Left forelimb (tissue), 1 donor: ENCODE measurements at places on chromosomes 4 and X.

DNA sequence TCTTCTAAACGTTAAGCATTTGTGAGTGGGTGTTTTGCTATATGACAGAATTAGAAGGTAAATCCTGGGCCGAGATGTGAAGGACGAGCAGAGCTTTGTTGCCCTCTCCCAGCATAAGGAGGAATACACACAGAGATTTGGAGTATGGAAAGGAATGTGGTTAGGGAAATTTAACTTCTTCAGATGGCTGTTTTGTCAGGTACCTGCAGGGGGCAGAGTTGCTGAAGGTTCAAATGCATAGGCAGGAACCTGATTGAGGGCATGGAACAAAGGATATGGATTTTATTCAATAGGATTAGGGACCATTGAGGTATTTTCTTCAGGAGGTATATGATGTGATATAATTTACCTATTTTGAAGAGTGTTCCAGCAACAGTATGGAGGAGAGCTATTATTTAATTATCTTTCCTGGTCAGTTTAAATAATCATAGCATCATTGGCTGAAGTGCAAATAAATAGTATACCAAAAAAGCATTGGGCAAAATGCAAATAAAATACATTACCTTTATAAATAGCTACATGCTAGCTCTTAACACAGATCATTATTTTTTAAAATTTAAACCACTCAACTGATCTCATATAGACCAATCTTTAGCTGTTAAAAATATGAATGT lies 143.6 kb downstream of the SLIT2 start:
- no peak for DNase-seq

DNA sequence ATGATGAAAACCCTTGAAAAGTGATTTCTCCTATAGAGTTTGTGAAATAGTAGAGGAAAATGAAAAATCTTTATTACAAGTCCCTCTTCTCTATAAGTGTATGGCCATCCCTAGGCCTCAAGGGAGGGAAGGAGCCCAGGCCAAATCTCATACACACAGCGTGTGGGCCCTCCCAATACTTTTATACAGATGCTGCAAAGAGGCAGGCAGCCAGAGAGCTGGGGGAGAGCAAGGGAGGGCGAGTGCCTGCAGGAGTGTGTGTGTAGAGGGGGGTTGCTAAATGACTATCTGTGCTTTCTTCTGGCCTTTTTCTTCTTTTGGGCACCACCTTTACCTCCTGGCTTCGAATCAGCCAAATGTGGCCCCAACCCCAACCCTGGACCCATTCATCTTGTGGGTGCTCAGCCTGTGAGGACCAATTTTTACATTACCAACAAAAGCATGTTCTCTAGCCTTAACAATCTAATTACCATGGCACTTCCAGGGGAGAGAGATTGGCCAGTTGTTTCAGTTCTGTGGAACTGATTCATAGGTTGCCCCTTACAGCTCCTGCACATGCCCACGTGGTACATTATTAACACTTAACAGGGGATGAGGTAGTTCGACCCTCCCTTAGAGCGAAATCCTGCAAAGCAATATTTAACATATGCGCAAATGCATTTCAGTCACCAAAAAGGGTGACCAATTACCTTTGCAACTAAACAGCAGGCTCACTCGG lies 2.0 kb downstream of the GPC3 start:
- no peak for DNase-seq

GRCh38 chrX:68844581-68844980 lies 15.8 kb downstream of the EFNB1 start:
- no peak for DNase-seq

DNA sequence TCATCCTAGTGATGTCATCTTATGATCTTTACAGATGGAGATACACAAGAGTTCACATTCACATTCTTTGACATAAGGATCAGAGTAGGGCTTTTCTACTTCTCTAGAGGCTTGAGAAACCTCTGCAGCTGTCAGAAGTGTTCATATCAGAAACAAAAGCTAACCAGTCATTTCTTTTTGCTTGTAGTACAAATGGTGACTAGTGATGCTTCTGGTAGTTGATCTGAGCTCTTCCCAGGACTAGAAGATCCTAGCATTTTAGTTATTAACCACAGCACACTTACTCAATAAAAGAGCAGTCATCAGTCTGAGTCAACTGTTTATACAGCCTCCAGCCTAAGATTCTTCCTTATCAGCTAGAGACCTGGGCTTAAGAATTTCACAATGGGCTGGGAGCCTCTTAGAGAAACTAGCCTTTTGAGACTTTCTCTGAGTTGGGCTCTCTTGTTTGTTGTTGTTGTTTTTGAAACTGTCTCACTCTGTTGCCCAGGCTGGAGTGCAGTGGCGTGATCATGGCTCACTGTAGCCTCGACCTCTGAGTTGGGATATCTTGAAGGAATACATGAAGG lies 84.1 kb downstream of the TMEM164 start:
- DNase-seq = no peak

DNA sequence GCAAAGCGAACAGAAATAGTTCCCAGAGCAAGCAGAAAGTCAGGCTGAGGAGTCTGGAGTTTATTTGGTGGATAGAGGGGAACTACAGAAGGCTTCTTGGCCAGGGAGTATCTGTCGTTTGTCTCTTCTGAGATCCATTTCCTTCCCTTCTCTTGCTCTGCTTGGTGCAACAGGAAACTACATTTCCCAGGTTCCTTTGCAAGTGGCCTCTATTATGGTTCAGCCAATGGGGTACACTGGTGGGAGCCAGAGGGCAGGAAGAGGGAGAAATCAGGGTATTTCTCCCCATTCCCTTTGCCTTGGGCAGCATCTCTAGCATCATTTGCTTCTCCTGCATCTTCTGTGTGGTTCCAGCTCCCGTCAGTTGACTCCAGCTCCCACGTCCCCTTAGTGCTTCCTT lies 142.1 kb downstream of the BCOR start:
- DNase-seq = no peak

GRCh38 chr4:79421483-79421882 lies 13.5 kb upstream of the GK2 start:
- DNase-seq = no peak

DNA sequence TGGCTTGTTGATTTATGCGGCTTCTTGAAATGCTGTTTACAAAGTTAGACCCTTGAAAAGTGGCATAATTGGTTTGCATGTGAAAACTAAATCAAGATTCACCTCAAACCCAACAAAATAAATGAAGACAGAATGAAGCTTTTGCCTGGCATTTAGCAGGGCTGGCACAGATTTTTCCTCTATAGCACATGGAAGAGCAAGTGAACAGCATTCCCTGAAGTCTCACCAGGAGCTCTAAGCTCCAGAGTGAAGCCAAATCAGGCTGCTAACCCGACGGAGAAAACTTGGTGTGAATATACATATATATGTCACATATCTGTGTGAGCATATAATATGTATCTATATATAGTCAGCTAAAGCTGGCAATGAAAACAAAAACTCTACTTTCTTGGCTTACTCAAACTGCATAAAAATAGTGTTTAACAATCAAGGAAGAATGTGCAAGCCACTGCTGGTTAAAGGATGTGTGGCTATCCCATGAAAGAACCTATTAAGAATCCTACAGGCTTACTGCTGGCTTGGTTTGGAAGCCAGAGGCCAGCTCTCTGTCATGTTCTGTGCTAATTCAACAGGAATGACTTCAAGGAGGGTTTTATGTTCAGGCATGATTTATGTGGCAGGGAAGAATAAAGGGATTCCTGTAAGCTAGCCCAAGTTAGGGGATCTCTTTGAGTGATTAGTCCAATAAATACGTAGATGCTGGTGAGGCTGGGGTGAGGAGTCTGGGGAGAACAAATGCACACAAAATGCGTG lies 69.9 kb downstream of the MFAP3L start:
- DNase-seq = no peak

GRCh38 chr4:78031417-78031950 lies 25.6 kb upstream of the FRAS1 start:
- DNase-seq = no peak

GRCh38 chrX:47098338-47099094 lies 20.3 kb downstream of the RGN start:
- DNase-seq = no peak

- no peak for DNase-seq
Measured at GRCh38 chr4:142262956-142263355, 583.1 kb downstream of the INPP4B start.

DNA sequence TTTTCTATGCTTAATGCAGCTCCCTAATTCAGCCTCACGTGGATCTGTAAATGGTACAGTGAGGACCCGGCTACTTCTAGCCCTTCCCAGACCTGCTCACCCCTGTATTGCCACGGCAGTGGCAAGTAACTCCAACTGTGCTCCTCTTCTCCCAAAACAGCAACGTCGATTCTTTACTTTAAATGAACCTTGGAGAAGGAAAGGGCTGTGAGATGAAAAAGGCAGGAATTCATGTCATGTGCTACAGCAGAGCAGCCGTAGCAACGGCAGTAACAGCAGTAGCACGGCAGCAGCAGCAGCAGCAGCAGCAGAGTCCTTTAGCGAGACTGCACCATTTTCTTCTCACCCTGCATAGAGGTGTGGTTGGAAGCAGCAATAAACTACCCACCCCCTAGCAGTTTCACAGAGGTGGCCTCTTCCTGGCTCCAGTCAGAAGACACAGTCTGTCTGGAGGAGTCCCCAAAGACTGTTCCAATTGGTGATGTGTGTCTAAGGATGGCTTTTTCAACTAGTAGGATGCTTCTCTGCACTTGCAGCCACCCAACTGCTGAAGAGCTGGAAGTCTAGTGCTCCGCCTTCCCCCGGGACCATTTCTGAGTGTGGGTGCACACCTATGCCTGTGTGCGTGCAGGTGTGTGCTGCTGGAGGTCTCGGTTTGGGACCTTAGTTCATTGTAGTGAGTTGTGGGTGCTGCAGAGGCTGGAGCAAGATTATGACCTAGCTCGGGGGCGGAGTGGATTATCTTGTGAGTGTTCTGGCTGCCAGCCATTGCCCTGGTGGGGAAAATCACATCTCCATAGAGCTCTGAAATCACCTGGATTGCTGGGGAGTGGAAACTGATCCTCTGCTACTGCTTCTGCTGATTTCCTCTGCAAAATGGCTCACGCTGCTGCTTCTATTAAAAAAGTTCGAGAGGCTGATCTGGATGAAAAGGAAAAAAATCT lies 67.2 kb downstream of the ANK2 start:
- no peak for DNase-seq

DNA sequence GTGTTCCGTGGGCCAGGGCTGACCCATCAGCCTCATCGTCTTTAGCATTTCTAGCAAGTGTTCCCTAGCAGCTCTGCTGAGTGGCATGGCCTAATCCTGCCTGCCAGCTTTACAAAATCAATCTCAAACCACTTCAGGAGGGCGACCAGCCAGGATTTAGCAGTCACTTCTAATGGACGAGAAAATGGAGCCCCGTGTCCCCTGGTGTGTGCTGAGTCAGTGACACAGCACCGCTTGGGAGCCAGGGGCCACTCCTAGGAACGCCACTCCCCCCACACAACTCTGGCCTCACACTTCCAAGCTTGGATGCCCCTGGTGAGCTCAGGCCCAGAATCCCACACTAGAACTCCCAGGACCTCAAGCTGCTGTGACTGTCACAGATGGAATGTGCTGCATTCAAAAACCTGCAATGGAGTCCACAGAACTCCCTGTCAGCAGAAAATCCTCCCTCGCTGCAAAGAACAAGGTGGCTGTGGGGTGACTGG lies 311.2 kb upstream of the GATB start:
- DNase-seq = no peak

- no peak for DNase-seq
Measured at GRCh38 chrX:136032370-136032769, 47.1 kb downstream of the SLC9A6 start.

DNA sequence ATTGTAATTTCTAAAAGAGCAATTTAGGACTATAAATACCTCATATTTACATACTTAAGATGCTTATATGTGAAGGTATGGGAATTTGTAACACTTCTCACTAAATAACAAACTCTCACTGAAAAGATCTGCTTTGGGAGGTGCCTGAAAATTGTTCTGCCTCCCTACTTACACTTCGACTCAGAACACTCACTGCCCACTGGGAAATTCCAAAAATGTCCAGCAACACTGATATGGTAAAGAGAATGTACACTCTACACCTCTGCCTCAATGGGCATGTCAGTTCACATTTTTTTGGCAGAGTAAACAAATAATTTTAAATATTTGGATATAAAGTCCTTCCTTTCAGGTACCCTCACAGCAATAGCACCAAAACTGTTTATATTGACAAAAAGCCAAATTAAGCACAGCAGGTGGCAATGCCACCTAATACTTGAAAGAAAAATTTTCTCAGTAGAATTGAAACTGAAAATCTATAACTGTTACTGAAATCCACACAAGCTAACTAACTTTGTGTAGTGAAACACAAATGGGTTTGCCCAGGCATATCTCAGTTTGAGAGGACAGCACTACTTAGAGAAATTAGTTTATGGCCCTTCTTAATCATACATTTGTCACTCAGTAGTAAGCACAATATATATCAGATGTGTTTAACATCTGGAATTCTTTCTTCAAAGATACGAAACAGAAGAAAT lies 67.1 kb downstream of the PRDM5 start:
- no peak for DNase-seq

- no peak for DNase-seq
Measured at GRCh38 chr4:11606078-11606477, 177.4 kb upstream of the HS3ST1 start.

GRCh38 chr4:8199594-8200301 lies 658 bp downstream of the SH3TC1 start:
- DNase-seq = no peak

- DNase-seq = no peak
Measured at GRCh38 chrX:121876305-121876704, 828.9 kb downstream of the GLUD2 start.

DNA sequence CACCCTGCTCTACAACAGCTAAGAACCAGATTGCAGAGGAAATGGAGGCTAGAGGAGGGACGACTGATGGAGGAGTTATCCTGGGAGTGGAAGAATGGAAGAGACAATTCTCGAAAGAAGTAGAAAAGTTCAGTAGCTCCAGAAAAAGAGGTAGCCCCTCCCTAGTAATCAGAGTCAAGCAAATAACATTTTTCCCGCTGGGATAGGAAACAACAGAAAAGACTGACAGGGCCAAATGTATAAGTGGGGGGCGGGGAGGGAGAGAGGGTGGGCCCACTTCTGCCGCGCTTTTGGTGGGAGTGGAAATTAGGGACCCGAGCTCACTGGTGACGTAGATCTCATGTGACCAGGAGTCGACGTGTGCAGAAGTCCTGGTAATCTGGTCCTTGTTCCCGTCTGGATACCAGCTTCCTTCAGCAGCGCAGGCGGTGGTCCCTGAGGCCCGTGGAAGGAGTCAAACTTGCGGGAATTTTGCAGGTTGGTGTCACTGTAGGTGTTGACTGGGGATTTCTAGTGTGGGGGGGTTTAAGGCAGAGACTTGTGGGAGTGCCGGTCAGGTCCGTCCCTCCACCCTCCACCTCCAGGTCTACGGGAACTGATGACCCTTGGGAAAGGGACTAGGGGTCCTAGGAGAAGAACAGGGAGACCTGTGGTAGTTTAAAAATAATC lies at the start of gene TCEAL9:
Gene TCEAL9 (plus strand): TSS at position 377 of the 669 bp plus-strand sequence. CDS start 1,179 bp downstream, outside the sequence.
- peak; percentile 84 for DNase-seq

GRCh38 chrX:16547644-16548043 lies 102.3 kb upstream of the S100G start:
- DNase-seq = no peak

- DNase-seq = no peak
Measured at GRCh38 chrX:136574548-136574947, 42.5 kb downstream of the VGLL1 start.

- DNase-seq = no peak
Measured at GRCh38 chr4:42488554-42488953, 91.3 kb downstream of the SHISA3 start.
